ENCODE measurements at places on chromosomes 11 and 22.

DNA sequence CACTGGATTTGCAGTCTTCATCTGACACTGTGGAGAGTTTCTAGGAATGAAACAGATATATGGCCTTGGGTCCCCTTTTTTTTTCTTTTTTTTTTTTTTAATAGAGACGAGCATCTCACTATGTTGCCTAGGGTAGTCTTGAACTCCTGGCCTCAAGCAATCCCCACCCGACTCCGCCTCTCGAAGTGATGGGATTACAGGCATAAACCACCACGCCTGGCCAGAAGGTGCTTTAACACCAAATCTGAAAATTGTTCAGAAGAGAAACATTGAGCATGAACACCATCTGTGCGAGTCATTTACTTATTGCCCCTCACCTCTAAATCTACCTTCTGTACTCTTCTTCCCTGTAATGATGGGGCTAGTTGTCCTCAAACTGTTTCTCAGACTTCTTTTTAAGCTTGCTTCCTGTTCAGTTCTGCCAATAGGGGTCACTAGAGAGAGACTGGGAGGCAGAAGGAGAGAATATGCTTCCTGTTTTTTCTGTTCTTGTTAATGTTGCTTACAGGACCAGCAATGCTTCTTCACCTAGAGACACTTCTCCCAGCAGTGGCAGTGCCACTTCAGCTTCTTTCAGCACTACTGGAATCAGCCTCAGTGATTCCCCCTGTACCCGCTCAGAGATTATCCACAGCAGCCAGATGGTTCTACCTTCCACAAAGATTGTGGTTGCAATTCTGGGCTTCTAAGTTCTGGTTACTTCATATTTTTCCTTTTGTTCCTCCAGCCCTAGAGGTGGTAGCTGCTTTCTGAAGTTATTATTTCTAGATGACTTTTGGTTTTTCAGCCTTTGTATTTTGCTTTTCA lies 20.8 kb upstream of the ZBED5 start:
- peak; percentile 23 for DNase-seq

- DNase-seq = no peak
Measured at GRCh38 chr11:79400717-79401330, 40.0 kb downstream of the TENM4 start.

DNA sequence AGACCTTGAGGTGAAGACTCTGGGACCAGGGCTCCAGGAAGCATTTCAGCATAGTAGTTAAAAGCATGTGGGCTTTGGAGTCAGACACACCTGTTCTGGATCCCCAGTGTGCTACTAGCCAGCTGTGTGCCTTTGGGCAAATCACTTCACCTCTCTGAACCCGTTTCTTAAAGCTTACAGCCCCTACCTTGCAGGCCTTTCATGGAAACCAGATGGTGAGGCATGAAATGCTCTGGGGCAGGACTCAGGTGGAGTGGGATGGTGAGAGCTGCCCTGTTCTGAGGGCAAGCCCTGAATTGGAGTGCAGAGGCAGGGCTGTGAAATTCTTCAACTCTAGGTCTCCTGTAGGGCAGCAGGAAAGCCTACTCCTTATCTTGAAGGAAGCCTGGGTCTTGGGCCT lies 10.5 kb downstream of the UCP2 start:
- no peak for DNase-seq

DNA sequence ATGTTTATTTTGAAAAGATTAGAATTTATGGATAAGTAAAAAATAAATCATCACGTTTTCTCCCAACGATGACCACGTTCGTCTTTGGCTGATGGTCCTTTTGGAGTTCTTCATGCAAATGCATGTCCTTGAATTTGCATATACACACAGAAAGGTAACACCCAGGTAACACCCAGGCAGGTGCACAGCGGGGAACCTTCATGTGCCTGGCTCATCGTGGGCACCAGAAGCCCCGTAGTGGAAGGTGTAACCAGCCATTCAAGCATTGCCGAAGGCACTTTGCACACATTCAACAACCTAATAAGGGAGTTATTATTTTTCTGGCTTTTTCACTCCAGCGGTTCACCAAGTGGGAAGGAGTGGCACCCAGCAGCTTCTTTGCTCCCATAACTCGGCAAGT lies 404.6 kb downstream of the TBC1D22A start:
- DNase-seq = no peak

GRCh38 chr11:73360743-73361369 lies 15.3 kb upstream of the RELT start:
- no peak for DNase-seq

DNA sequence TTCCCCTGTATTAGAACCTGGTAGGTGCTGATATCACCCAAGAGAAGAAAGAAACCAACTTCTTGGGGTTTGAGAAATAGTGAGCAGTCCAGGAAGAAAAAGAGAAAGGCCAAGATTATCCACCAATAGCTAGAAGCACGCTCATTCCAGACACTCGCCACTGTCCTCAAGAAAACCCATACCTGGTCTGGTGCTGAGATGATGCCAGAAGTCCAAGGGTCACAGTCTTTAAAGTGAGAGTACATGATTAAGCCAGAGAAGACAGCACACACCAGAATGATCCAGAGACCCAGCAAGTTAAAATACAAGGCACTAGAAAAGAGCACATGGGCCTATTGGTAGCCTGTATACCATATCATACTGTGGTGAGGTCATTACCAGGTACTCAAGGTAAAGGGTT lies 23.6 kb downstream of the SLC5A12 start:
- no peak for DNase-seq

- no peak for DNase-seq
Measured at GRCh38 chr11:114077482-114078305, 18.2 kb downstream of the ZBTB16 start.

Data from right renal pelvis (tissue), 4 donors.